ENCODE measurements at places on chromosomes 1 and 21.
A peak's percentile ranks its signal among the peaks of the same experiment; 100 is the strongest.

- no peak for DNase-seq
These were observed 301.7 kb downstream of the OMA1 start for GRCh38 chr1:58244872-58245271.

GRCh38 chr1:34774957-34775356 is 6.1 kb upstream of the GJB3 start:
- no peak for DNase-seq

DNA sequence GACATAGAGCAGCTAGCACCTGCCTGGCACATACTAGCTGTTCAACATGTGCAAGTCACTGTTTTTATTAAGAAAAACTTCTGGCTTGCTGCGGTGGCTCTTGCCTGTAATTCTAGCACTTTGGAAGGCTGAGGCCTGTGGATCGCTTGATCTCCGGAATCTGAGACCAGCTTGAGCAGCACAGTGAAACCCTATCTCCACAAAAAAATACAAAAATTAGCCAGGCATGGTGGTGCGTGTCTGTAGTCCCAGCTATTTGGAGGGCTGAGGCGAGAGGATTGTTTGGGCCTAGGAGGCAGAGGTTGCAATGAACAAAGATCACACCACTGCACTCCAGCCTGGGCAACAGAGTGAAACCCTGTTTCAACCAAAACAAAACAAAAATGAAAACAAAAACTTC is 27.7 kb upstream of the C8B start:
- no peak for DNase-seq

DNA sequence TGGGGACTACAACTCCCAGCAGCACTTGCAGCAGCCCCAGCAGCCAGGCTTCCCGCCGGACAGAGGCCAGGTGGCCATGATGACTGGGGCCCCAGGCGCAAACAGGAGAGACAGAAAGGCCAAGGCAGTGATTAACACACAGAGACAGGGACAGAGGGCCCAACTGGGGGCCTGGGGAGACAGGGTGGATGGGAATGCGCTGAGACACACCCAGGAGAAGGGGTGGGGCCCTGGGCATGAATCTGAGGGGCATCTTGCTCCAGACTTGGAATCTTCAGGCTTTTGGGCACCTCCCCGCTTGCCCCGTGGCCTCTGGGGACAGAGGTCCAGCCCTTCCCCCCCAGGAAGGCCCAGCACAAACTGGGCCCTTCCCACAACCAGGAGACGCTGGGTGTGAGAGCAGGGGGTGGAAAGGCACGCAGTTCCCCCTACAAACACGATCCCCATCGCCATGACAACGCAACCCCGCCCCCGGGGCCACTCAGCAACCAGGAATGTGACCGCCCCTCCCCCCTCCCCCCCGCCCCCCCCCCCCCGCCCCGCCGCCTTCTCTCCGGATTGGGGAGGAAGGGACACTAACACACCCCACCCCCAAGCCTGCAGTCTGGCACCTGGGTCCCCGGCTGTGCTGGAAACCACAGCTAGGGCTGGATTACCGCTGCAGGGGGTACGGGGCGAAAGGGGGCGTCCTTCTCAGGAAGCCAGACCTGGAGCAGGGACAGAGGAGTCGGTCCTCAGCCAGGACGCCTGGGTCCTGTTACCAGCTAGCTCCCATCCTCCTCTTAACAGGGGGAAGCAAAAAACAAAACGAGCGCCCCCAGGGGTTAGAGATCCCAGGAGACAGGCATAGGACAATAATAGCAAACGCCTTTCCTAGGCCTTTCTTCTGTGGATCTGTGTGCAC is 4.5 kb downstream of the HDGF start:
- no peak for DNase-seq

- DNase-seq: no peak
These were observed 106.3 kb upstream of the GUCA2B start for GRCh38 chr1:42046761-42047507.

DNA sequence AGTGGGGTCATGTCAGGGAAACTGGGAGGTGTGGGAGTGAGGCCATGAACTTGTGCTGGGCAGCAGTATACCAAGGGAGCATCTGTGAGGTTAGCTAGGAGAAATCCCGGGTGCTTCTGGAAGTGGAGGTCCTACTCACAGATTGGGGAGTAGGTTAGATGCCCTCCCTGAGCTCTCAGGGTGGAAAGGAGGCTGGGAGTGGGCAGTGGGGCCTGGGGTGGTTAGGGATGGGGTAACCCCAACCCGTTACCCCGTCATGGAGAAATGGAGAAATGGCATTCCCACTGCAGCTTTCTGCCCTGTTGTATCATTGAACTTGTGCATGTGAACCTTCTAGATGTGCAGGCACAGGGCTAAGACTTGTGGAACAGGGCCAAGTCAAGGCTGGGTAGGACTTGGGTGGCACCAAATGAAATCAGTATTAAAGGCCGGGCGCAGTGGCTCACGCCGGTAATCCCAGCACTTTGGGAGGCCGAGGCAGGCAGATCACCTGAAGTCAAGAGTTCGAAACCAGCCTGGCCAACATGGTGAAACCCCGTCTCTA is 27.2 kb downstream of the EXOC8 start:
- no peak for DNase-seq

DNA sequence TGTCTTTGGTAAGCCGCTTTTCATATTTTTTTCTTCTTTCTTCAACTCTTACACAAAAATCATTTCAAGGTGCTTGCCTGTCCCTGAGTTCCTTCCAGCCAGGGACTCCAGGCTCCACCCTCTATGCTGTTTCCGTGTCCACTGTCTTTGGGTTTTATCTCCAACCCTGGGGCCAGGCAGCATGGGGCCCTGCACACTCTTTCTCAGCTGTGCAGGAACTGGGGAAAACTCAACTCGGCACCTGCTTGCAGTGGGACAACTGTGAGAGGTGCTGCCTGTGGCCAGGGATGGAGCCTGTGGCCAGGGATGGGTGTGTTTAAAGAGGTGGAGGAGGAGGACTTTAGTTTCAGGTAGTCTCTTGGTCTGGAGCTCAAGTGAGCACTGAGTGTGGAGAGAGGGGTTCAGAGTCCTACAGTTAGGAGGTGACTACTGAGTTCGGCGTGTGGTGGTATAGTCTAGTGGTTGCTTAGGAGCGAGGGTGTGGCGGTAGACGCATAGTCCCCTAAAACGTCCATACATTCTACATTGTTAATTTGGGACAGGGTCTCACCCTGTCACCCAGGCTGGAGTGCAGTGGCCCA is 13.4 kb downstream of the TNFRSF8 start:
- no peak for DNase-seq

DNA sequence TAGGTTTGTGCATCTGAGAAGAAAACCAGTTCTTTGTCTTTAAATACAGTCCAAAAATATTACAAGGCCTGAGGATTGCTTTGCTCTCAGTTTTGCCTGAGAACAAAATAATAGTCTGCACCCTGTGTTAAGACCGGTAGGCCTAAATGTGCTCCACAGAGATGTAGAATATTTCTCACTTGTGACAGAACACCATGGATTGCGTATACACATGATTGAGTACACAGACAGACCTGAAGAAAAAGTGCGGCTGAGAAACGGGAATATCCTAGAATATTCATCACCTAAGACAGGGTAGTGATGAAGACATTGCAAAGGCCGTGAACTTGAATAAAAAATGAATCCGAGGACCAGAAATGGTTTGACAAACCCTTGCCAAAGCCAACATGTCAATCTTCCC is 155.4 kb downstream of the BRINP3 start:
- no peak for DNase-seq

GRCh38 chr1:29379443-29380073 is 143.2 kb downstream of the PTPRU start:
- DNase-seq: no peak

GRCh38 chr1:156586323-156586722 is 5.3 kb upstream of the NAXE start:
- DNase-seq: no peak

GRCh38 chr21:29378832-29379231 is 80.1 kb downstream of the BACH1 start:
- DNase-seq: no peak

DNA sequence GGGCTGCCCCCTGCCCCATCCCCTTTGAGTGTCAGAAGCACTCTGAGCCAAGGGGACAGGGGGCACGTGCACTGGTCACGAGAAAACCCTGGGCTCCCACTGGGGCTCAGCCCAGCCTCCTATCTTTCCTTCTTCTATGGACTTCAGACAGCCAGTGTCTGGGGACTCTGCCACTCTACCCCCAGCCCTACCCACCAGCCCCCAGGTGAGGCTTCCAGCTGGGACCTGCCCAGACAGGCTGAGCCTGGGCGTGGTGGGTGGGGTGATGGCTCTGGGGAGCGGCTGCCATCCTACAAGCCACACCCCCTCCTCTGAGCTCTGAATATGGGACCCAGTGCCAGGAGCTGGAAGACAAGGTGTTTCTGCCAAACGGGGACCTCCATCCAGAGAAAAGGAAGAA is 8.0 kb upstream of the SFN start:
- DNase-seq: no peak

DNA sequence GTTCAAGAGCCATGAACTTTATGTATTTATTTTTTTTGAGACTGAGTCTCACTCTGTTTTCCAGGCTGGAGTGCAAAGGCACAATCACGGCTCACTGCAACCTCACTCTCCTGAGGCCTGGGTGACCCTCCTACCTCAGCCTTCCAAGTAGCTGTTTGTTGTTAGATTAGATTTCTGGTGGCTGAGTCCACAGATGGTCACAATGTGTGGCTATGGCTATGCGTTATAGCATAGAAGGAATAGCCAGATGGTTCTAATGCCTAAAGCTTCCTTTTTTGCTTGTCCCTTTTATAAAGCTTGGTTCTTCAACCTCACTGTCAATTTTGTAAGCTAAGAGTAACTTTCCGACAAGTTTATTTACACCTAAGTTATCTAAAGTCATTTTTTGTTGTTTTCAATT is 62.3 kb upstream of the FMN2 start:
- DNase-seq: no peak

- DNase-seq: no peak
These were observed 25.9 kb downstream of the PPP1R15B start for GRCh38 chr1:204385727-204386126.

DNA sequence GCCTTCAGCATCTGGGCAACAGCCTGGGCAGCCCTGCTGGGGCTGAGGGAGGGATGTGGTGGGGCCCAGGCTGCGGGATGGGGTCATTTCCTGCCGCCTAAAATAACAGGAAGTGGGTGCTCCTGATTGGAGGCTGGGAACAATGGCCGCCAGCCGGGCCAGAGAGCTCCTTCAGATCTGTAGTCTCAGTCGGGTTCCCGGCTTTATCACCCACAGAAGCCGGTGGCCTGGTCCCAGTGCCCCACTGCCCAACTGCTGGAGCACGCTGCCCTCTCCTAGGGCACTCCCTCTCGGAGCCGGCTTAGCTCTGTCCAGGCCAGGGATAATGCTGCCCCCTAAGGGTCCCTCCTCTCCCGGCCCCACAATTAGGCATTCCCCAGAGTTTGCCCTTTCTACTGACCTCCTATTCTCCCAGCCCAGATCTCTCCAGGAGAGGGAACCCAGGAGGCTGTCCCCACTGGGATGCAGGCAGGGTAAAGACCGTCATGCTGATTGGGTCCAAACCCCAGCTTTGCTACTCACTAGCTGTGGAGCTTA is 5.1 kb downstream of the MAP7D1 start:
- DNase-seq: peak; percentile 61

DNA sequence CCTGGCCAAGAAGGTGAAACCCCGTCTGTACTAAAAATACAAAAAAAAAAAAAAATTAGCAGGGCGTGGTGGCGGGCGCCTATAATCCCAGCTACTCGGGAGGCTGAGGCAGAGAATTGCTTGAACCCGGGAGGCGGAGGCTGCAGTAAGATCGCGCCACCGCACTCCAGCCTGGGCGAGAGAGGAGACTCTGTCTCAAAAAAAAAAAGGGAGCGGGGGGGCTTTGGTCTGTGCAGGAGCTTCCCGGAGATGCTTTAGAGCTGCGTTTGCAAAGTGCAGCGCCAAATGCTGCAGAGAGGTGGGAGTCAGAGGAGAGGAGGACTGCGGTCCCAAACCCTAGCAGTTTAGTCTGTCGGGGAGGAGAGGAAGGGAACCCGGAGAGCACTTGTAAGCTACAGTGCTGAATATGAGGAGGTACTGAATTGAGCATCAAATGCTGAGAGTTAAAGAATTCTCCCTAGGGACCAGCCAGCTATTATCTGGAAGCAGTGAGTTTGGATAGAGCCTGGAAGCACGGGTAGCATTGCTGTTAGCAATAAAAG is 569 bp downstream of the FALEC start:
- no peak for DNase-seq

DNA sequence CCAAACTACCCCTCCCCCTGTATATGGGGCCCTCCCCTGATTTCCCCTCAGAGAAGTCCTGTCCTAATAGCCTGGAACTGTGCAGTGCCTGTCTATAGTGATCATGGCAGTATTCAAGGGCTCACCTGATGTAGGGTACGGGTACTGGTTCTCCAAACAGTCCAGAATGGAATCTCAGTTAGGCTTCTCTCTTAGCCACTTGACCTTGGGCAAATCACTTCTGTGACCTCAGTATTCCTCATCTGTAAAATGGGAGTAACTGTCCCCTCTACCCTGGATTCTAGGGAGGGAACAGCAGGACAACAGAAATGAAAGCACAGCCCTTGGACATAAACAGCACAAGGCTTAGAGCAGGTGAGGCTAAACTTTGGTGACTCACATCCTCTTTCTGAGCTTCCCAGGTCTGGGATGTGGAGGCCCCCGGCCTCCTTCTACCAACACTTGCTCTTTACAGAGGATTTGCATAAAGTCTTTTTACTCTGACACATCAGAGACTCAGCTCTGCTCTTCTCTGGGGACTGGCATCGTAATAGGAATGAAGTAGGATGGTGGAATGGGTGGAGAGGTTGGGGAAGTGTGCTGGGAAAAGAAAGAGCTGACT is 20.0 kb upstream of the PDZK1IP1 start:
- DNase-seq: no peak
